ENCODE measurements at places on chromosomes 2 and 18.

DNA sequence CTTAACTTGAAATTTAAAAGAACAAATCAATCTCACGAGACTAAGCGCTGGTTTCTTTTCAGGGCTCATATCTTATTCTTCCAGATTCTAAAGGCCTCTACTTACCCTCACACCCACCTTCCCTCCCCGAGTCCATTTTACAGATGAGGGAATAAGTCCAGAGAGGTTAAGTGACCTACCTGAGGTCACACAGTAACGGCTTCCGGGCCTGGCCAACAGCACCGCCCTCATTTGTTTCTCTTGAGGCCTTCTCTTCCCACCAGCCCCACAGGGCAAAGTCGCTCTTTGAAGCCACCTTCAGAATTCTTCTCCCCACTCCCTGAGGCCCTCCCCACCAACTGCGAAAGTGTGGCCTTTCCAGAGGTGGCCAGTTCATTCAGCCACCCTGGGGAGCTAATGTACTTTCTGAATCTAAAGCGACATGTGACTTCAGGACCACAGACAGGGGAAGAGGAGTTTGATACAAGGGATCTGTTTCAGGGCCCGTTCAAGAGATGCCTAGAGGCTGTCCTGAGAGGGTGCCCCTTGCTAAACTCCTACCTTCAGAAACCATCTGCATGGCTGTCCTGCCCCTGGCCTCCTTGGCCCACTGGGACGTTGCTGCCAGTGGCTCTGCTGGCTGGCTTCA, 275.3 kb downstream of the HAUS1 start:
- DNase-seq = no peak

- no peak for DNase-seq
Measured at GRCh38 chr2:26235089-26235488, 9.3 kb downstream of the HADHA start.

DNA sequence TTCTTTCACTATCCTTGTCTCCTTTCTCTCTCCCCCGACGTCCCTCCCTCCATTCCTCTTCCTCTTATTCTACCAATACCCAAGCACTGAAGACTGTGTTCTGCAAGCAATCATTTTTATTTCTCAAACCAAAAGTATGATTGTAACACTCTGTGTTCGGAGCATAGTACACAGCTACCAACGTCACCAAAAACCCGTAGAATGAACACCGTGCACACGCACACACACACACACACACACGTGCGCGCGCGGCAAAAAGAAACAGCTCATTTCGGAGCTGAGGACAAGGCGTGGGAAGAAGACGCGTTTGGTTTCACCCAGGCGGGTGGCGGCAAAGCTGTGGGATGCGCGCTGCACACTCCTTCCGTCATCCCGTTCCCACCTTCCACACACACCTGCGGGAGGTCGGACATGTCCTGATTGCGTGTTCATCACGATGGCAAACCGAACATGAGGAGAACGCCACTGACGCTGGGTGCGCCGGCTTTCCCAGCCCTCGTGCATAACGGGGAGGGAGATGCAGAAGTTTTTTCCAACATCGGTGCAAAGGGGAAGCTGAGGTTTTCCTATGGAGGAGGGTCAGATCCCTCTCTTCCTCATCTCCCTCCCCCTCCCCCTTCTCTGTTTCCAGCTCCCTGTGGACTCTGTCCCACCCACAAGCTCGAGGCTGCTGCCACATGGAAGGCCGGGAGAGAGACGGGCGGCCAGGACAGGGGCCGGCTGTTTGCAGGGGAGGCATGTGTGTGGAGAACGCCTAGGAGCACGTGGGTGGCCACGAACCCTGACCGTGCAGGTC, 20.4 kb downstream of the MBP start:
- no peak for DNase-seq

DNA sequence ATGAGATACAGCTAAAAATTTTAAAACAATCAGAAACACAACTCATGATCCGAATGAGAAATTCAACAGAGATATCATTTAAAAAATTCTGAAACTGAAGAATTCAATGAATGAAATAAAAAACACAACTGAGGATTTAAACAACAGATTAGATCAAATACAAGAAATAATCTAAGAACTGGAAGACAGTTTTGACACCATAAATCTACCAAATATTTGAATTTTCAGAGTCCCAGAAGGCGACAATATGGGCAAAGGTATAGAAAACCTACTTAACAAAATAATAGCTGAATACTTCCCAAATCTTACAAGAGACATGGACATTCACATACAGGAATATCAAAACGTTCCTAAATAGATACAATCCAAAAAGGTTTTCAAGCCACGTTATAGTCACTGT, 221.9 kb downstream of the OTX1 start:
- DNase-seq = no peak

GRCh38 chr2:121150713-121151112, 134.3 kb downstream of the TFCP2L1 start:
- no peak for DNase-seq

DNA sequence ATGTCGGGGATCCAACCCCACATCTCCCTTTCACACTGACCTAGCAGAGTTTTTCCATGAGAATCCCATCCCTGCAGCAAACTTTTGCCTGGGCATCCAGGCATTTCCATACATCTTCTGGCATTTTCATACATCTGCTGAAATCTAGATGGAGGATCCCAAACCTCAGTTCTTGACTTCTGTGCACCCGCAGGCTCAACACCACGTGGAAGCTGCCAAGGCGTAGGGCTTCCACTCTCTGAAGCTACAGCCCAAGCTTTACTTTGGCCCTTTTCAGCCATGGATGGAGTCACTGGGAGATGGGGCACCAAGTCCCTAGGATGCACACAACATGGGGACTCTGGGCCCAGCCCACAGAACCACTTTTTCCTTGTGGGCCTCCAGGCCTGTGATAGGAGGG, 32.2 kb upstream of the TEX51 start:
- DNase-seq = no peak

DNA sequence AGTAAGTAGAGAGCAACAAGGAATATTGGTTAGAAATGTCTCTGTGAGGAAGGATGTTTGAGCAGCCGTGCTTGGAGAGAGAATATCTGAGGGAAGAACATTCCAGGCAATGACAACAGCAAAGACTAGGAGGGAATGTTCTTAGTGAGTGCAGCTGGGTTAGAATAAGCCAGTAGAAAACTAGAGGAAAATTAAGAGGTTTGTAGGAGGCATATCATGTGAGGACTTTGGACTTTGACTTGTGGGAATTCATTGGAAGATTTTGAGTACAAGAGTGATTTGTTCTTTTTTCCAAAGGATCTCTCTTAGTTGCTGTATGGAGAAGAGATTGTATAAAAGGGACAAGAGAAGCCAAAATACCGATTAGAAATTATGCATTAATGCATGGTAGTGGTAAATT, 47.2 kb downstream of the PPM1B start:
- DNase-seq = no peak

- DNase-seq = no peak
Measured at GRCh38 chr2:223606946-223607345, 4.8 kb upstream of the SCG2 start.

DNA sequence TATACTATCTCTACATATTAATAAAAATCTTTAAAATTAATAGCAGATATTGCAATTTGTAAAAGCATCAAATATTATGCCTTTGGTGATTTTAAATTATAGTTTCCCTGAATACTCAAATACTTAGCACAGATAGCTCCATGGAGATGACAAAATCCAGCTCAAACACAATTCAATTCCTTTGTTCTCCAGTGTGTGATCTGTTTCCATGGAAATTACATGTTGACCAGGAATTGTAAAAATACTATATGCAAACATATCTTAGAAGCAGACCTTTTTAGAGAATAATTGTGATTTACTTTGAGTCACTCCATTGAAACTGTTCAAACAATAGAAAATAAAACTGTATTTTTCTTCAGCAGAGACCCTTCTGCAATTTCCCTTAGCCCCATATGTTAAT, 68.3 kb downstream of the FAM161A start:
- no peak for DNase-seq

GRCh38 chr2:223062396-223062795, 10.4 kb downstream of the KCNE4 start:
- DNase-seq = no peak

DNA sequence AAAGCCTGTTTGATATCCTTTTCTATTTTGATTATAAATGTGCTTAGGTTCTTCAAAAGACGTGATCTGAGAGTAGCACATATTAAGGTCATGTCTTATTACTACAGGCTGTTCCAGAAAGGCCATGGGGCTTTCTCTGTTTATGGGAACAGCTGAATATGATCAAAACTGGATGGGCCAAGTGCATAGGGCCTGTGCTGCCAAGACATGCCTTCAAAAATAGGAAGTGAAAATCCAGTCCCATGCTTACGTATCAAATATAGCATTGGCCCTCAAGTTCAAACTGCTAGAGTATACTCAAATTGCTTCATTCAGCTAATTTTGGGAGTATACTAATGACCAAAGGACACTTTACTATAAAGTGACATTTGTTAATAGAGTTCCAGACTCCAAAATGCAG, 24.1 kb downstream of the SLC25A52 start:
- DNase-seq = no peak

DNA sequence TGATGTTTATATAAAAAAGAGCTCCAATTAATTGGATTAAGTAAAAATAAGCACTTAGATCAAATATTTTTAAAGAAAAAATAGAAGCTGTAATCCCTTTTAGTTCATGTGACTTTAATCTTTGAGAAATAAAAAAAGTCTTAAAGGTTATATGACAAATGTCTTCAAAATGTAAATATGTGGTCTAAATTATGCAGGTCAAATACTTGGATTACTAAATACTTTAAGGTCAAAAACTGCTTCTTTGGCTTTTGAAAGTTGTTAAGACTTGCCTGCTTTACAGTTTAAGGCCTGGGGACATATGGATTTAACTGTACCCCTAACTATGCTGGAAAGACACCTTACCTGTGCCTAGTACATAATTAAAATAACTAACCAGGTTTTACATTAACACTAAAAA, 15.5 kb upstream of the PDK1 start:
- DNase-seq = no peak

DNA sequence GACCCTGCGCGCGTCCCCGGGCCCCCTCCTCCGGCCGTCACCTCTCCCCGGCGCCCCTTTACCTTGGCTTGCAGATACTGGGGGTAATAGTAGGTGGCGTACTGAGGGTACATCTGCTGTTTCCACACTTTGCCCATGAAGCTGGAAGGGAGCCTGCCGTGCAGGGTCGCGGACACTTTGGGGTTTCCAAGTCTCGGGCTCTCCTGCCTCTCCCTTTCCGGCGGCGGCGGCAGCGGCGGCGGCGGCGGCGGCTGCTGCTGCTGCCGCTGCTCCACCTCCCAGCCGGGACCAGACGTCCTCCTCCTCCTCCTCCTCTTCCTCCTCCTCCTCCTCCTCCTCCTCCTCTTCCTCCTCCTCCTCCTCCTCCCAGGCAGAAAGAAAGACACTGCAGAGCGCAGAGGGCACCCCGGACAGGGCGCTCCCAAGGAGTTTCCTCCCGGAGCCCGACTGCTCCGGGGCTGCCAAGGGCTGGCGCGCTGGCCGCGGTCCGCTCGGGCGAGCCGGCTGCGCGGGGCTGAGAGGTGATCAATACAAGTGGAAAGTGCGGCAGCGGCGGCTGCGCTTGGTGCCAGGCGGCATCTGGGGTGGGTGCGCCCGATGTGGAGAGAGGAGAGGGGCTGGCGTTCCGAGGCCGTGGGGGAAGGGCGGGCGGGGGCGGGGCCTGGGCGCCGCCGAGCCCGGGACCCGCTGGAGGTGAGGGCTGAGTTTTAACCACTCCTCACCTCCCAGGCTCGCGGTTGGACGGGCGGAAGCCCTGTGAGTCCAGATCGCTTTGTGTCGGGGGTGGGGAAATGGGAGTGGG, at the start of gene RBMS1:
TSS of gene RBMS1 (minus strand) at position 581 of the 802 bp plus-strand sequence. CDS start at position 137, 444 bp downstream.
- peak; percentile 69 for DNase-seq

GRCh38 chr2:192952245-192952644, 757.5 kb upstream of the TMEFF2 start:
- DNase-seq = no peak

DNA sequence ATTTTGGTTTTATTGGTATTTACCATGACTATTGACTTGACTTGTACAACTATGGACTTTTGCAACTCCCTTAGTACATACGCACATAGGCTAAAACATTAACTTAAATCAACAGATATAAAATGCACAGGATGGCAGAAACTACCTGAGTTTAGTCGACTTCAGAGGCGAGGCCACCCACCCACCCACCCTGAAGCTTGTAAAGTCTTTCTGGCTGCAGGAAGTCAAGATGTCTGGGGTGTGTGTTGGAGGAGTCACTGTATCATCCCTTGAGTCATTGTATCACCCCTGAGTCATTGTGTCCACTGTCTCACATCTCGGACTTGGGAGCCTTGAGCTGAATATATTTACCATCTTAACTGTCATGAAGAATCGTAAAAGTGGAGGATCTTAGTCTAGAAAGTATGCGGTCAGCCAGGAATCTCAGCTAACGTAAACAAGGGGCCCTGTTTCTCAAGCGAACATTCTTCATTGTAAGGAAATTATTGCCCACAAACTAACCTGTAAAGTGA, 140.0 kb upstream of the ST6GAL2 start:
- DNase-seq = no peak

- no peak for DNase-seq
Measured at GRCh38 chr2:178114462-178114861, 2.2 kb downstream of the RBM45 start.

- DNase-seq = no peak
Measured at GRCh38 chr18:36128907-36129299, 237 bp downstream of the SLC39A6 start.

- DNase-seq = no peak
Measured at GRCh38 chr2:17757321-17757720, 3.4 kb downstream of the GEN1 start.

GRCh38 chr2:202035089-202035940, 1.7 kb downstream of the FZD7 start:
- peak; percentile 59 for DNase-seq

DNA sequence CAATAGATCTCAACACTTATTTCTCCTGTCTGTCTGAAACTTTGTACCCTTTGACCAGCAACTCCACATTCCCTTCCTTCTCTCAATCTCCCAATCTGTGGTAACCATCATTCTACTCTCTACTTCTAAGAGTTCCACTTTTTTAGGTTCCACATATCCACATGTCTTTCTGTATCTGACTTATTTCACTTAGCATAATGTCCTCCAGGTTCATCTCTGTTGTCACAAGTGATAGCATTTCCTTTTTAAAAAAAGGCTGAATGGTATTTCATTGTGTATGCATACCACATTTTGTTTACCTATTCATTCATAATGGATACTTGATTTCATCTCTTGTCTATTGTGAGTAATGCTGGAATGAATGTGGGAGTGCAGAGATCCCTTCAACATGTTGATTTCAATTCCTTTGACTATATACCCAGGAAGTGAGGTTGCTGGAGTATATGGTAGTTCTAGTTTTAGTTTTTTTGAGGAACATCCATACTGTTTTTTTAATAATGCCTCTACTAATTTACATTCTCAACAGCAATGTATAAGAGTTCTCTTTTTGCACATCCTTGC, 18.8 kb upstream of the MMADHC start:
- DNase-seq = no peak

- DNase-seq = no peak
Measured at GRCh38 chr2:65264821-65265670, 37.4 kb downstream of the ACTR2 start.

GRCh38 chr2:170113168-170113894, 64.6 kb upstream of the MYO3B start:
- no peak for DNase-seq

DNA sequence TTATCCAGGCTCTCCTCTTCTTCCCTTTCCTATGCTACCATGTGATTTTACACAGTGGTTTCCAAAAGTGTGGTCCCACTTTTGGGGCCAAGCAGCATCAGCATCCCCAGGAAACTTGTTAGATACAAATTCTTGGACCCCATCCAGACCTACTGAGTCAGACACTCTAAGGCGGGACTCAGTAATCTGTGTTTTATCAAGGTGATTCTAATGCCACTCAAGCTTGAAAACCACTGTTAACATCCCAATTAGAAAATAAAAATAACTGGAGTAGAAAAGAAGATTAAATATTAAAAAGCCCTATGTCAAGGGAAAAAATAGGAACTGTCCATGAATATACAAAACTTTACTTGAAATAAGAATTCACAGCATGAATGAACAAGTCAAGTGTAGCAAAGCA, 10.8 kb downstream of the DSG2 start:
- DNase-seq = no peak

All from D341Med (cell line).